Osteocyte (in vitro differentiated cells): ENCODE measurements at places on chromosomes 3 and 15. TPM values are rescaled to one million over a fixed set of nuclear protein-coding genes. Genes with fewer than 3 reads are reported as not detected.

DNA sequence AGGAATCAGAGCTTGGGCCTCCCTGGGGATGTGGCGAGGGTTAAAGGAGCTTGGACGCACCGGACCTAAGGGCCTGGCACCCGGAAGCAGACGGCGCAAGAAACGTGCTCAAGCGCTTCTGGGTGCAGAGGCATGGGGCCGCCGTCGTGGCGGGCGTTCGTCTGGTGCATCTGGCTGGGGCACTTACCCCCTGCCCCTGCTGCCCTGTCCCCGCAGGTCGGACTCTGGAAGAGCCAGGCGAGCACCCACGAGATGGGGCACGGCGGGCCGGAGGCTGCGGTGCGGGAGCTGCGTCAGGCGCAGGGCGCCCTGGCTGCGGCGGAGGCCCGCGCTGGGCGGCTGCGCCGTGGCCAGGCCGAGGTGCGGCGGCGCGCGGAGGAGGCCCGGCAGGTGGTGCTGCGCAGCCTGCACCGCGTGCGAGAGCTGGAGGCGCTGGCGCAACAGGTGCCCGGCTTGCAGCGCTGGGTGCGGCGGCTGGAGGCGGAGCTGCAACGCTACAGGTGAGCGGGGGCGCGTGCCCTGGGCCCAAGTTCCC, 2.5 kb downstream of the EFCC1 start:
- H3K4me3 ChIP-seq = no peak overlapping the region
- no peaks in the 10 kb centered on the region for H3K36me3 ChIP-seq
- H3K27me3 ChIP-seq = peaks cover 51% of the 10 kb centered on the region
- no peak overlapping the region for H3K27ac ChIP-seq
- peaks cover 15% of the 10 kb centered on the region for H3K4me1 ChIP-seq

GRCh38 chr15:99482993-99483392, 82.8 kb upstream of the MEF2A start:
- DNase-seq = no peak
- no peaks in the 10 kb centered on the region for H3K27me3 ChIP-seq
- H3K4me3 ChIP-seq = no peak overlapping the region
- H3K4me1 ChIP-seq = peaks cover 44% of the 10 kb centered on the region
- H3K36me3 ChIP-seq = peaks cover 5% of the 10 kb centered on the region

- H3K27ac ChIP-seq = no peak overlapping the region
- H3K4me1 ChIP-seq = no peaks in the 10 kb centered on the region
- no peak overlapping the region for H3K4me3 ChIP-seq
- no peak for DNase-seq
- H3K27me3 ChIP-seq = no peaks in the 10 kb centered on the region
- no peaks in the 10 kb centered on the region for H3K36me3 ChIP-seq
Observed at GRCh38 chr15:26521130-26521529, 251.7 kb downstream of the GABRB3 start.

GRCh38 chr3:179902061-179902460, 134.7 kb downstream of the PEX5L start:
- H3K4me1 ChIP-seq = no peaks in the 10 kb centered on the region
- H3K27me3 ChIP-seq = peaks cover 36% of the 10 kb centered on the region
- H3K4me3 ChIP-seq = no peak overlapping the region
- DNase-seq = no peak

GRCh38 chr3:196969660-196970546, 1.3 kb upstream of the PIGZ start:
- H3K27ac ChIP-seq = no peak overlapping the region
- peak; percentile 91 for DNase-seq
- H3K4me1 ChIP-seq = peaks cover 12% of the 10 kb centered on the region
- peak overlapping the region; percentile 62 for H3K4me3 ChIP-seq
- no peaks in the 10 kb centered on the region for H3K27me3 ChIP-seq

DNA sequence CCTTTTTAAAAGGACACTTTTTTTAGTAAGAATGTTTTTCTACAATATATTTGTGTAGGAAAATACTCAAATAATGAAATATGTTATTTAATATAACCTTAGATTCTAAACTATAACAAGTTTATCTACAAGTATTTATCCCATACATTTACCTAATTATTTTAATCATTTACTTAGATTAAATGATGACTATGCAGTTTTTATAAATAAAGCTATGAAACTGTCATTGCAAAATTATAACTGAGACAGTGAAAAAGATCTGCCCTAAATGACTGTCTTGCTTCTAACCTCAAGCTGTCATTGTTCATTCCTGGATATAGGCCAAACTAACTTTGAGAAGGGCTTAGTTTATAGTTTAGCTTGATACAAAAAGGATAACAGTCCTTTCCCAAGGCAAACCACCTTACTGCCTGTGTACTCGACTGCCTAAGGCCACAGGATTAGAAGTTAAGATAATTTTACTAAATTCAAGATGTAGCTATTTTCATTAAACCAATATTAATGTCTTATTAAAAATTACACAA, 84.1 kb downstream of the GLDN start:
- no peak overlapping the region for H3K27ac ChIP-seq
- H3K4me1 ChIP-seq = peaks cover 4% of the 10 kb centered on the region
- no peaks in the 10 kb centered on the region for H3K36me3 ChIP-seq
- H3K4me3 ChIP-seq = no peak overlapping the region

DNA sequence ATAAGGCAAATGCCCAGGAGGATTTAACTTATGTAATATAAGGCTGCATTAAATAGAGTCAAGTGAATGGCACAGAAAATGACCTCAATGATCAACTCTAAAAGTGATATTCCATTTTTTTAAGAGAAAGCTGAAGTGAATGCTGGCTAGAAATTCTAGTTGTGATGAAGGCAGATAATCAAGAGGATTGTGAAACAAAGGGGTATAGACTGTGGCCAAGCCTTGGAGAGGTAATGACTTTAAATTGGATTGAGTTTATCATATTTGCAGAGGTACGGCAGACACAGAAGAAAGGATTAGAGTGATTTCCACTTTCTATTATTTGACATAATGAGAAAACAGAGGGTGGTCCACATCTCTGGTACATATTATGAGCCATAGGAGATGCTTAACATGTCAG, 269.2 kb downstream of the MECOM start:
- no peaks in the 10 kb centered on the region for H3K27me3 ChIP-seq
- H3K27ac ChIP-seq = no peak overlapping the region
- peaks cover 23% of the 10 kb centered on the region for H3K4me1 ChIP-seq
- no peak overlapping the region for H3K4me3 ChIP-seq
- no peaks in the 10 kb centered on the region for H3K36me3 ChIP-seq

DNA sequence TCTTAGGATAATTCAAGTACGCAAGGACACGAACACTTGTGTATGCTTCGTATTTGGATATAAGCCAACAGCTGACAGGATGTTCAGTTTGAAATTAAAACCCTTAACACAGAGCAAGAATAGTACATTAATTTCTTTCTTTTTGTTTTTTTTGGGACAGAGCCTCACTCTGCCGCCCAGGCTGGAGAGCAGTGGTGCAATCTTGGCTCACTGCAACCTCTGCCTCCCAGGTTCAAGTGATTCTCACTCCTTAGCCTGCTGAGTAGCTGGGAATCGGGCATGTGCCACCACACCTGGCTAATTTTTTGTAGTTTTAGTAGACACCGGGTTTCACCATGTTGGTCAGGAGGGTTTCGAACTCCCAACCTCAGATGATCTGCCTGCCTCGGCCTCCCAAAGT, 32.4 kb downstream of the TOMM70 start:
- no peak overlapping the region for H3K4me3 ChIP-seq
- H3K27ac ChIP-seq = no peak overlapping the region
- DNase-seq = no peak
- H3K27me3 ChIP-seq = no peaks in the 10 kb centered on the region
- no peaks in the 10 kb centered on the region for H3K4me1 ChIP-seq

GRCh38 chr3:187799942-187800641, 54.8 kb upstream of the BCL6 start:
- H3K27ac ChIP-seq = no peak overlapping the region
- no peak overlapping the region for H3K4me3 ChIP-seq
- peaks cover 6% of the 10 kb centered on the region for H3K4me1 ChIP-seq
- no peaks in the 10 kb centered on the region for H3K36me3 ChIP-seq
- DNase-seq = no peak

DNA sequence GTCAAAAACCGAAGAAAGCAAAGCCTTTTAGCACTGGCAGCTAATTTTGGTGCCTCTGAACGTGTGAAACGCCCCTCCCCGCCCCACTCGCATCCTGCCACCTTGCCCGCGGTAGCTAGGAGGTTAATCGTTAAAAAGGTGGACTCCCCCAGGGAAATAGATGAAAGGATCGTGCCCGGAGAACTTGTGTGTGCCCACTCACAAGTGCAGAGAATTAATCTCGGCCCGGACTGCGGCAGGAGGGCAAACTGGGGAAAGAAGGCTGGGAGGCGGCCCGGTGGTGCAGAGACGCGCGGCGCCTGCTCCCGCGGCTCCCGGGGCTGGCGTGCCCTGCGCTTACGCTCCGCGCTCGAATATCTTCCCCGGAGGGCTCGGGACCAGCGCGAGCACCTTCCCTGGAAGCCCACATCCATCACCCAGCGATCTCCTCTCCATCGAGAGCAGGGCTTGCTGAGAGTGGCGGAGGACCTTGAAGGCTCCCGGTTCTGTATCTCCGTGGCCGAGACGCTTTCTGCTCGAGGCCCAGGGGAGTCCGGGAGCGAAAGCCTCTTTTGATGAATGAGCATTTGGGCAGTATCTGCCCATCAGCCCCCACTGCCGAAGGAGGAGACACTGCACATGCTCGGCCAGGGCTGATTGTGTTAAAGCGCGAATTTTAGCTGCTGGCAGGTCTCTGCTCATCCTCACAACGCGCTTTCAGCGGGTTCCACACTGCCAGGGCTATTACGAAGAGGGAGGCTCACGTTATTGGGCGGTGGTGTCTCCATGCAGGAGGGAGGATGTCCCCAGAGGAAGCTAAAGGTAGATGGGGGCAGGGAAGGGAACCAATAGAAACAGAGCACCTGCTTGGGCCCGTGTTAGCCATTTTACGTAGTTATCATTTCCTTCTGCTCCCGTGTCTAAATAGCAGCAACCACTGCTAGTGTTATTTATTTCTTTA, 1.3 kb upstream of the SPTSSB start:
- peaks cover 4% of the 10 kb centered on the region for H3K36me3 ChIP-seq
- peaks cover 78% of the 10 kb centered on the region for H3K27me3 ChIP-seq
- H3K27ac ChIP-seq = no peak overlapping the region
- peak overlapping the region; percentile 80 for H3K4me3 ChIP-seq

GRCh38 chr15:43905755-43906154, 79.0 kb downstream of the WDR76 start:
- H3K27ac ChIP-seq = no peak overlapping the region
- DNase-seq = no peak

- DNase-seq = no peak
- H3K36me3 ChIP-seq = no peaks in the 10 kb centered on the region
- no peak overlapping the region for H3K27ac ChIP-seq
- peaks cover 8% of the 10 kb centered on the region for H3K4me1 ChIP-seq
- H3K27me3 ChIP-seq = no peaks in the 10 kb centered on the region
Observed at GRCh38 chr3:66702126-66702525, 201.3 kb upstream of the LRIG1 start.

DNA sequence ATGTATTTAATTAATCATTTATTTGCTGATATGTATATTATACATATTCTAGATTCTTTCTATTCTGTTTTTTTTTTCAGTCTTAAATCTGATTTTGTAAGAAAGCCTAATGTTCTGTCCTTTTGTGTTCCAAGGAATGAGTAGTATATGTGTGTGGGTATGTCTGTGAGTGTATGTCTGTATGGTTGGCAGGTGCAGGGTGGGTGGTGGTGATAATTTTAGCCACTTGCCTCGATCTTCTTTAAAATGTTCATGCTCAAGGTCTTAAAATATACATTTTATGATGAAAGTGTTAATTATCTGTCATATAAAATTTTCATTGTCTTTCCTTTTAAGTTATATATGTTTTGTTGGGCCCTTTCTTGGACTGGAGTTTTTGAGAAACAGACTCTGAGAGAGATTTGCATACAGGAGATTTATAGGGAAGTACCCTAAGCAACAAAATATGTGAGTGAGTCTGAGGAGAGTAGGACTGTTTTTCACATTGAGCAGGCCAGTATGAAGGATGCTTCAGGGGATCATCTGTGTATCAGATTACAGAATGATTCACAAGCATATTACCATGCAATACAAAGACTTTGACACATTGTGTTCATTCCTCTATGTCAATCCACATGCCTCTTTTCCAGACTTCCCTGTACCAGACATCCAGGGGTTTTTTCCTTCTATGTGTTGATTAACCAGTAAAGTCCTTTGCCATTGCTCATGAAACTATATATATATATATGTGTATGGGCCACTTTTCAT, 211.0 kb upstream of the DPPA4 start:
- no peak overlapping the region for H3K4me3 ChIP-seq
- no peak for DNase-seq
- no peaks in the 10 kb centered on the region for H3K27me3 ChIP-seq
- H3K36me3 ChIP-seq = no peaks in the 10 kb centered on the region

GRCh38 chr3:23405081-23405480, 202.0 kb downstream of the UBE2E2 start:
- H3K27ac ChIP-seq = no peak overlapping the region
- no peaks in the 10 kb centered on the region for H3K36me3 ChIP-seq
- no peak for DNase-seq
- H3K4me1 ChIP-seq = peaks cover 20% of the 10 kb centered on the region
- H3K27me3 ChIP-seq = no peaks in the 10 kb centered on the region

DNA sequence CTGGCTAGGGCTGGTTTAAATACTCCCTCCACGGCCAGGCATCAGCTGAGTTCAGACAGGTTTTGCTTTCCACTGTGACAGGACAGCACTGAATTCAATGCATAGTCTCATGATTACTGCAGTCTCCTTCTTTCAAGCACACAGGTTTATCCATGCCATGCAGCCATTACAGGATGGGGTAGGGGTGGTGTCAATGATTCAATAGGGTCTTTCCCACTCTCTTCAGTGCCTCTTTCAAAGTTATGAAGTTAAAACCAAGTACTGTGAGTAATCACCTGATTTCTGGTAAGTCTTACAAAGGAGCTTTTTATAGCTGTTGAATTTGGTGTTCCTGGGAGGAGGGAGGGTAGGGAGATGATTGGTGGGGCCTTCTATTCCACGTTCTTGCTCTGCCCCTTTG, 47.2 kb downstream of the TMEM212 start:
- H3K4me3 ChIP-seq = no peak overlapping the region
- no peak overlapping the region for H3K27ac ChIP-seq
- H3K4me1 ChIP-seq = peaks cover 5% of the 10 kb centered on the region
- H3K36me3 ChIP-seq = no peaks in the 10 kb centered on the region
- DNase-seq = no peak

The CPNE9 gene
- total RNA-seq = 0.26 TPM in 1 of 2 replicates, not detected in the other

The CACNA1D gene
- total RNA-seq = 0.48 and 0.57 TPM in 2 replicates

The UBAP1L gene
- 5.1 and 5.4 TPM in 2 replicates for total RNA-seq

The TEX9 gene
- 2.4 and 4.3 TPM in 2 replicates for total RNA-seq
